ELF-1 (cell line): ENCODE measurements at places on chromosomes 5 and 9.

DNA sequence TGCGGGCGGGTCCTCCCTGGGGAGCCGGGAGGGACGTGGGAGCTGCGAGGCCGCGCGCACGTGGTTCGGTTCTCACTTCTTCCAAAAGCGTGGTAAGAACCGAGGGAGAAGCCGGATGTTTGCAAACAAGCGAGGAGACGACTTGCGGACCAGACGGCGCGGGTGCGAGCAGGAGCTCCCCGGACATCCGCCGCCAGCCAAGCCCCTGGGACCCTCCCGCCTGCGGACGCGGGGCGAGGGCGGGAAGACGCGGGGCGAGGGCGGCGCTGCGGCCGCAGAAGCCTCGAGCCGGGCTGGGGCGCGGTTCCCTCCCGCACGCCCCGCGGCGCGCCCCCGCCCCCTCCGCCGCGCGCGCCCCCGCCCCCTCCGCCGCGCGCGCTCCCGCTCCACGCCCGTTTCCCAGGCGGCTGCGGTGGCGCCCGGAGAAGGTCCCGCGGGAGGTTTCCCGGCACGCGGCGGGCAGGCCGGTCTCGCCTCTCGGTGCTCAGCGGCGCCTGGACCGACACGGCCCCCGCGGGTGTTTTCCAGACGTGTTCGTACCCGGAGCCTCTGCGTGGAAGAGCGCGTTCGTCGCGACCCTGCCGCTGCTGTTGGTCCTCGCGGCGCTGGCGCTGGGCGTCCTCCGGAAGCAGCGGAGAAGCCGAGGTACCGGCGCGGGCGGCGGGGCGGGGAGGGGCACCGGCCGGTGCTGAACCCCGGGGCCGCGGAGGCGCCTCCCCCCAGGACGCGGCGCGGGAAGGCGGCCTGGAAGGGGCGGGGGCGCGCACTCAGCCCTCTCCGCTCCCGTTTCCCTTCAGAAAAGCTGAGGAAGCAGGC, 12.8 kb downstream of the BTNL9 start:
- no peak for DNase-seq

- no peak for DNase-seq
Measured at GRCh38 chr5:33742181-33742580, 149.6 kb downstream of the ADAMTS12 start.

DNA sequence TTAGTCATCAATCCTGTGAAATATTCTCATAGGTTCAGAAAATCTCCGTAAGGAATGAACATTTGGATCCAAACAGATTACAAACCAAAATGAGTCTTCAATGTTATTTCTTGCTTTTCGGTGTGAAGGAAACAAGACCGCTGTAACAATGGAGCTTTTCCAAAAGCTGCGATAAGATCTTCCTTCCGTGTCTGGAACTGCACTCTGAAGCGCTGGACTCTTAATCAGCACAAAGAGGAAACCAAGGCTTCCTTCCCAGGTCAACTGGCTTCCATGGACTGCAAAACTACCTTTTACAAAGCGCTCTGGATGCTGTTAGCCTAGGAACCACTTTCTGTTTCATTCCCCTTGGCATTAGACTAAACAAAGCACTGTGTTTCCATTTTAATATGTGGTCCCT, 137.9 kb upstream of the BASP1 start:
- no peak for DNase-seq

- DNase-seq = peak; percentile 13
Measured at GRCh38 chr9:36597412-36598178, 24.9 kb downstream of the MELK start.

DNA sequence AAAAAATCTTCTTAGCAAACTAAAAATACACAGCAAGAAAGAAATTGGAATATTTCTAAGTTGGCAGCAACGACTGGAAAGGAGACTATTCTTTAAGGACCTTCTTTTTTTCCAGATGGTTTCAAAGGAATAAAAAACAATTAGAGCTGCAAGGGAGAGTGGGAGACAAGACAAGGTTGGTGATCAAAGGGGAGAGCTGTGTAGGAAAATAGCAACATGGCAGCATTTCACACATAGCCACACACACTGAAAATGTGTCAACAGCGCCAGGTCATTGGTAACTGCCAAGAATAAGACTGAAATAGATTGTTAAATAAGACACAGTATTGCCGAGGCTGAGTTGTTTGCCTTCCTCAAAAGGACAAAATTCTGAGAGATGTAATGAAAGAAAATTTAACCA, 88.1 kb upstream of the TLE1 start:
- no peak for DNase-seq

DNA sequence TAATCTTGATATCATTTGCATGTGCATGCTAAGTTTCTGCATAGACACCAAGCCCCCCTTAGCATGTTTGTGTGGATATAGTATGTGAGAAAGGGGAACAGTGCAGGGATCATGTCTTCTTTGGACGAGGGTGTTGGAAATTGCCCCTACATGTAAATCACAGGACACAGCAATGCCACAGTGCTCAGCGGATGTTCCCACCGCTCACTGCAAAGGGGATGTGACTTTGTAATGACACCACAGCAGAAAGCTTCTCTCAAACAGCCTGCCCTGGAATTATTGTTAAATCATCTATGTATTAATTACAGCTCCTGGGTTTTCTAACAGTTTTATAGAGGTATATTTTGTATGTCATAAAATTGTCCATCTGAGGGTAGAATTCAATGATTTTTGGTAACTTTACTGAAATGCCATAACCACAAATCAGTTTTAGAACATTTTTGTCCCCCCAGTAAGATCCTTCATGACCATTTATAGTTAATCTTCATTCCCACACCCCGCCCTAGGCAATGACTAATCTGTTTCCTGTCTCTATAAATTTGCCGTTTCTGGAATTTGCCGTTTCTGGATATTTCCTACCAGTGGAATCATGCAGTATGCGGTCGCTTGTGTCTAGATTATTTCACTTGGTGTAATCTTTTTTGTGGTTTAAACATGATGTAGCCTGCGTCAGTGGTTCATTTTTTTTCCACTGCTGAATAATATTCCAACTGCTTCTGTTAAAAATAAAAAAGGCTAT, 648.5 kb upstream of the WWC1 start:
- no peak for DNase-seq
